ENCODE measurements at places on chromosomes 3 and 15. TPM values are rescaled to one million over a fixed set of nuclear protein-coding genes. Genes with fewer than 3 reads are reported as not detected.

DNA sequence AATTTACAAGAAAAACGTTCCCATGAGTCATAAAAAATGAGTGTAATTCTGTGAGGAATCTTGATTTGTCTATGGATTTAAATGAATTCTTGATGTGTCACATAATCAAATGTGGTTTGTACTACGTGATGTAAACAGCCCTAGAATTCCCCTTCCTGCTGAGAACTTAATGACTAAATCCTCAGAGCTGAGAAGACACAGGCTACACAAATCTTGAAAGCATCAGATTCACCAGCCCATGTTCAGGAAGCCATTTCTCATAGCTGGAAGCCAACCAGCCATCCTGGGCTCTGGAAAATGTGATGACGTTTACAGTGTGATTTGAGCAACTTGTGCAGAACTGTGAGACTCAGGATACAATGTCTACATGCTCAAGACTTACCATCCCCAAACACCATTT lies 193.7 kb upstream of the MME start:
- no peak for DNase-seq

GRCh38 chr15:31345606-31346366 lies 19.2 kb downstream of the KLF13 start:
- no peak for DNase-seq

Gene GOLGA6L7
- total RNA-seq = not detected

DNA sequence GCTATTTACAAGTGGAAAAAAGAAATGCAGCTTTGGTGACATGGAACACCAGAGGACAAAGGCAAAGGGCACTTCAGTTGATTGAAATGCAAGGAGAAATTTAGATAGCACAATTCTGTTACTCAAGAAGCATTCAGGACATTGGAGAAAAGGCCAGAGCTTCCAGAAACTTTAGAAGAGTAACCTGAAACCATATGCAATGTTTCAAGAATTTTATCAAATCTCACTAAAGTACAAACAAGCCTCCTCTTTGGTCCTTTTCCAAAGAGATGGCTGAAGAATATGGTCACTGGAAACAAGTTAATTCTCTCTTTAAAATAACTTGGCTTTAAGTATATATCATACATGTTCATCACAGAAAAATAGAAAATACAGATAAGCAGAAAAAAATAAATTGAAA lies 14.6 kb upstream of the LMOD3 start:
- DNase-seq = no peak

DNA sequence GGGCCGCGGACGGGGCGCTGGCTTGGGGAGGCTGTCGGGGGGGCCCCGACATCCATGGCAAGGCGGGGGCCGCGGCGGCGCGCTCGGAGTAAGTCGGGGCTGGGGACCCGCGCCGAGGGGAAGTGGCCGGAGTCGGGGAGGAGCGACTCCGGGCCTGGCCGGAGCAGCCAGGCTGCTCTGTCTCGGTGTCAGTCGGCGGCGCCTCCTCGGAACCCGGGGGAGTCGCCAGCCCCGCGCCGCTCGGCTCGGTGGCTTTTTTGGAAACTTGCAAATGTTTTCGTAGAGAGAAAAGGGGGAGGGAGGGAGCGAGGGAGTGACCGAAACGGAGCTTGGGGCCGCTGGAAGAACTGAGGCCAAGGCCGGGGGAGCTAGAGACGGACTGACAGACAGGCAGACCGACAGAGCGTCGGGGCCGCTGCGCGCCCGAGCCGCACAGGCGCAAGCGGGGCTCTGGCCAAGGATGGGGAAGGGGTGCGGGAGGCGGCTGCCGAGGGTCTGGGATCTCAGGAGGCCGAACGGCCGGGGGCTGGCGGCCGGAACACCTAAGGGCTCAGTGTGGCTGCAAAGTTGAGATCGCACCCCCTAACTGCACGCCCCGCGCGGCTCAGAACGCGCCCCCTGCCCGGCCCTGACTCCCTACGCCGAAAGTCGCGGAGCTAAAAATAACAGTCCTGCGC lies 5.0 kb downstream of the PTH1R start:
- peak; percentile 50 for DNase-seq

- no peak for DNase-seq
Measured at GRCh38 chr15:65081758-65082157, 5.2 kb downstream of the KBTBD13 start.

Gene TMEM266
- total RNA-seq = 6.2 TPM
